RPMI8226 (cell line): ENCODE measurements at places on chromosomes 7 and 10.

- peak; percentile 42 for DNase-seq
These were observed at the start of gene SEMA4G for GRCh38 chr10:100969187-100970075. SEMA4G (plus strand) TSS chr10:100969504; CDS start chr10:100972913, 3,409 bp downstream.

GRCh38 chr10:17435187-17435586 lies 19.2 kb downstream of the ST8SIA6 start:
- DNase-seq, result no peak

- DNase-seq, result no peak
These were observed 19.3 kb downstream of the VIPR2 start for GRCh38 chr7:159125104-159125954.

- no peak for DNase-seq
These were observed 31.6 kb downstream of the COA1 start for GRCh38 chr7:43697690-43698089.

DNA sequence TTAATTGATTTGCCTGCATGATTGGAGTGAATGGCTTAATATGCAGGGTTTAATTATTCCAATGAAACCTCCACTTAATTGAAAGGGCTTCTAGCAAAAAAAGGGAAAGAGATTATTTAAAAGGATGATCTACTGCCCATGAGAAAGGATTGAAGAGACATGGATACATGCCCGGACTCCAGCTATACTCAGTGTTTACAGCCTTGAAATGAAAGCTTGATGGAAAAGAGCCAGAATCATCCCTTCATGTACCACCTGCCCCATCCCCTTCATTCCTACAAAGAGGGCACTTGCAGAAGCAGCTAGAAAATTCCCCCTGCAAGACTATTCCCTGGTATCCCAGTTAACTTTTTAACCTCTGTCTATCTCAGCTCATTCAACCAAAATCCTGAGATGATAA lies 78.4 kb downstream of the CARD11 start:
- DNase-seq, result no peak

GRCh38 chr10:128310971-128311658 lies 184.9 kb upstream of the MKI67 start:
- no peak for DNase-seq

DNA sequence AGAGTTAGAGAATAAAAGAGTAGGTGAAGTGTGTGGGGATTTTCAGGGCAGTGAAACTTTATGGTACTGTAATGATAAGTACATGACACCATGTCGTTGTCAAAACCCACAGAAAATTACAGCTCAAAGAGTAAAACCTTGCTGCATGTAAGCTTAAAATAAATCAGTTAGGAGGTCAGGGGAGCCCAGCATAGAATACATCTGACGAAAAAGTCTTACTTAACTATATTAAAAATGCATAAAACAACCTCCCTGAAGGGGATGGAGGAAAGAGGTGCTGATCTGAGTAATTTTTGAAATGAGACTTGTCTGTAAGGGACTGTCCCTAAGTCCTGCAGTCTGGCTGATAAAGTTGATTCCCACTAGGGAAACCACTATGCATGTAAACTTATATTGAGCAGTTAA lies 49.8 kb upstream of the AKR1E2 start:
- no peak for DNase-seq

DNA sequence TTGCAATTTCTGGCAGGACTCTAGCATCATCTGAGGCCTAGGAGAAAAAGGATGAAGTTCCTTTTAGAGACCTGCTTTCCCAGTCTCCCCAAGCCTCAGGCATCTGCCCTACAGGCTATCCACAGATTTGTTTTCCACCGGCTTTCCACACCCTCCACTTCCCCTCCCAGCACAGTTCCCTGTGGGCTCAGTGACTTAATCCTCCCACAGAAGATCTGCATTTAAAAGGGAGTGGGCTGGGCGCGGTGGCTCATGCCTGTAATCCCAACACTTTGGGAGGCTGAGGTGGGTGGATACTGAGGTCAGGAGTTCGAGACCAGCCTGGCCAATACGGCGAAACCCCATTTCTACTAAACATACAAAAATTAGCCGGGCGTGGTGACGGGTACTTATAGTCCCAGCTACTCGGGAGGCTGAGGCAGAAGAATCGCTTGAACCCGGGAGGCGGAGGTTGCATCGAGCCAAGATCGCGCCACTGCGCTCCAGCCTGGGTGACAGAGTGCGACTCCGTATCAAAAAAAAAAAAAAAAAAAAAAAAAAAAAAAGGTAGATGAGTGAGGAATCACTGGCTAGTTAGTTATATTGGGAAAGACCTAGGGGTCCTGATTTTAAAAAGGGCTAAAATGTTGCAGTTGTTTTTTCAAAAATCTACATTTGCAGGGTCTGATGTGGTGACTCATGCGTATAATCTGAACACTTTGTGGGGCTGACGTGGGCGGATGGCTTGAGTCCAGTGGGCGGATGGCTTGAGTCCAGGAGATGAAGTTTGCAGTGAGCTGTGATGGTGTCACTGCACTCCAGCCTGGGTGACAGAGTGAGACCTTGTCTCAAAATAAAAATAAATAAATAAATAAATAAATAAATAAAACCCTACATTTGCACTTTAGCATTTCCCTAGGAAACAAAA lies 119.5 kb downstream of the BAMBI start:
- DNase-seq, result no peak

- DNase-seq, result peak; percentile 47
These were observed 217.2 kb upstream of the MKLN1 start for GRCh38 chr7:131110297-131111080.

DNA sequence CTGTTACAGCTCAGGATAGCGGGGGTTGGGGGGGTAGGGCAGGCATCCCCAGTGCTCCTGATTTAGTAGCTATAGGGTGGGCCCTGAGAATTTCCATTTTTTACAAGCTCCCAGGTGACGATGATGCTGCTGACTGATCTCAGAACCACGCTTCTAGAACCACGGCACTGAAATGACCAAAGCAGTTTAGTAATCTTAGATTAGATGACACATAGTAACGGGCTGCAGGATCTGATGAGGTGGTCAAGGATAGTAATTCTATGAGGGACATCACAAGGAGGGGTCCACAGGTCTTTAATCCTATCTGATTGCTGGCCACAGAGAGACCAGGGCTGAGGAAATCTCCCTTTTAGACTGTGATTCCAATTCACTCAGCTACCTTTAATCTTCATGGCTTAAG lies 167.2 kb downstream of the JAZF1 start:
- DNase-seq, result no peak

- DNase-seq, result peak; percentile 48
These were observed 37.6 kb downstream of the GET4 start for GRCh38 chr7:913736-914520.

DNA sequence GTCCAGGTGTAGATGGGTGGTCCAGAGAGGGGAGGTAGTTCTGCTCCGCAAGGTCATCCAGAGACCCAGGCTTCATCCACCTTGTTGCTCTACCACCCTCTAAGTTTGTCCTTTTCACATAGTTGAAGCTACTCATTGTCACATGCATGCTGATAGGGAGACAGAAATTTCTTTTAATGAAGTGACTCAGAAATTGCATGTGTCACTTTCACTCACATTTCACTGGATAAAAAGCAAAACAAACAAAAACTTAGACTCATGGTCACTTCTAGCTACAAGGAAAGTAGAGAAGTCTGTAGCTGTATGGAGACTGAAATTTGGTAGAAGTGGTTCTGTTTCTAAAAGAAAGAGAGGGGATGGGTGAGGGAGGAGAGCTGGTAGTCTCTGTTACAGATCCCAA lies 161.9 kb downstream of the SORCS3 start:
- no peak for DNase-seq

- no peak for DNase-seq
These were observed 4.3 kb downstream of the TMEM273 start for GRCh38 chr10:49183596-49184542.

GRCh38 chr7:114083166-114084001 lies 164.6 kb upstream of the PPP1R3A start:
- DNase-seq, result peak; percentile 47

GRCh38 chr7:120436487-120437060 lies 163.6 kb downstream of the KCND2 start:
- no peak for DNase-seq

GRCh38 chr7:44147026-44147991 lies 6.2 kb upstream of the MYL7 start:
- no peak for DNase-seq
